Activated naive CD4-positive, alpha-beta T cell treated with Interleukin-2 at 50 U/mL for 16 hours (primary cell): ENCODE measurements at places on chromosomes 2 and 18.

DNA sequence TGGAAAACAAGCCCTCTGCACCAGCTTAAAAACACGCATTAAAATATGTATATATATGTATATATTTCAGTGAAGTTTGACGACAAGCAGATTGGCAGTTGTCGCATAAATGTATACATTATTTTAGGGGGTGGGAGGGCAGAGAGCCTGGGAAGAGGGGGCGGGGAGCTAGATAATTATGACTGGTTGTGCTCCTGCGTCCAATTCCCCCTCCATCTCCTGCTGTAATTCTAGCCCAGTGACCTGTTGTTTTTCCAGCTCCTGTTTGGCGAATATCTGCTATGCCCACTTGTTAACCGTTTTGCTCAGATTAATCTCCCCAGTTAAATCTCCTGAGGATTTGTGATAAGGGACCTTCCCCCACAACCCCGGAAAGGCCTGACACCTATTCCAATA lies 656 bp downstream of the UNC80 start:
- no peak for DNase-seq

DNA sequence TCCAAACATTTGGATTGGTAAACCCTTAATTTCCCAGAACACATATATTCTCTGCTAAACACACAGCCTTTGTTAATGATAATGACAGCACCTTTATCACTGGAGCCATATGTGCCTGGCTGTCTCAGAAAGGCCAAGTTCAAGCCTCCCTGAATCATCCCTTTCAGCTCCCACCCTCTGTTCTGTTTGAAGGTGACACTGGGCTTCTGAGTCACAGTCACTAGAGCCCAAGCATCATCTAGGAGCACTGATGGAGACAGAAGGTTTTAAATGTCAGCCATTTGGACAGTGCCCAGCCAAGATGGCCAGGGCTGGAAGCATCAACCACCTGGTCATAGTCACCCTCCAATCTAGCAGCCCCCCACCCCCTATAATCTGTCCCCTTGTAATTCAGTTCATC lies 80.6 kb downstream of the NRP2 start:
- DNase-seq = no peak

- DNase-seq = no peak
Measured at GRCh38 chr2:236012155-236012554, 156.0 kb downstream of the GBX2 start.

DNA sequence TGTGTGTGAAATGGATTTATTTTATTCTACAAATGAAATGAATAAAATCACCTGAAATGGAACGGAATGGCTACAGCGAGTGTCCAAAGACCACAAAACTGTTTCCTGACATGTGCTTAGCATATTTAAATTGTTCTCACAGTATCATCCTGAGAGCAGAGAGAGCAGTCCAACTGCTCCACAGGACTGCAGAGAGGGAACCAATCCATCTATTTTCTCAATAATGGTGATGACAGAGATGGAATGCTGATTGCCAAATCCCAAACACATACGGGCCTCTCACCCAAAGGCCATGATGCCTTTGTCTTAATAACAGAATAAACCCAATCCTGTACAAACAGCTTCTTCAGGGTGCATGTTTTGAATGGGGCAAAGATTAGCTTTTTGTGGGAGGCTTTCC lies 41.1 kb downstream of the STAT1 start:
- DNase-seq = no peak

- no peak for DNase-seq
Measured at GRCh38 chr2:215218587-215219577, 80.5 kb upstream of the ABCA12 start.

- no peak for DNase-seq
Measured at GRCh38 chr2:168744844-168745243, 57.6 kb upstream of the NOSTRIN start.

DNA sequence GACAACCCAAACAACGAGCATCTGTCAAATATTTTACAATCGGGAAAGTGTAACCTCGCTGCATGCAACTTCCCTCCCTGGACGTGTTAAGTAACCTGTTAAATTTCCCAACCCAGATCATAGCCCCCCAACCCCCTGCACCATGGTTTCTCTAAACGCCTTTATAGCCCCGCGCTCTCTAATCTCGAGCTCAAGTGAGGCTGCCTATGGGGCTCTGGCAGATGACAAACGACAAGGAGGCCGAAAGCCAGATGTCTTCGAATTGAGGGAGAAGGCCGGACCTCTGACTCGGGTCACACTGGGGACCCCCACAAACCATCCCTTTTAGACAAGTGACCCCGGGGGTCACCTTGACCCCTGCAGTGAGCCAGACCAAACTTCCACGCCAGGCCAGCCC lies 526 bp downstream of the COX7A2L start:
- no peak for DNase-seq

- DNase-seq = no peak
Measured at GRCh38 chr2:3125001-3125760, 252.4 kb downstream of the EIPR1 start.

- DNase-seq = no peak
Measured at GRCh38 chr2:27622921-27623384, 5.9 kb downstream of the CCDC121 start.

DNA sequence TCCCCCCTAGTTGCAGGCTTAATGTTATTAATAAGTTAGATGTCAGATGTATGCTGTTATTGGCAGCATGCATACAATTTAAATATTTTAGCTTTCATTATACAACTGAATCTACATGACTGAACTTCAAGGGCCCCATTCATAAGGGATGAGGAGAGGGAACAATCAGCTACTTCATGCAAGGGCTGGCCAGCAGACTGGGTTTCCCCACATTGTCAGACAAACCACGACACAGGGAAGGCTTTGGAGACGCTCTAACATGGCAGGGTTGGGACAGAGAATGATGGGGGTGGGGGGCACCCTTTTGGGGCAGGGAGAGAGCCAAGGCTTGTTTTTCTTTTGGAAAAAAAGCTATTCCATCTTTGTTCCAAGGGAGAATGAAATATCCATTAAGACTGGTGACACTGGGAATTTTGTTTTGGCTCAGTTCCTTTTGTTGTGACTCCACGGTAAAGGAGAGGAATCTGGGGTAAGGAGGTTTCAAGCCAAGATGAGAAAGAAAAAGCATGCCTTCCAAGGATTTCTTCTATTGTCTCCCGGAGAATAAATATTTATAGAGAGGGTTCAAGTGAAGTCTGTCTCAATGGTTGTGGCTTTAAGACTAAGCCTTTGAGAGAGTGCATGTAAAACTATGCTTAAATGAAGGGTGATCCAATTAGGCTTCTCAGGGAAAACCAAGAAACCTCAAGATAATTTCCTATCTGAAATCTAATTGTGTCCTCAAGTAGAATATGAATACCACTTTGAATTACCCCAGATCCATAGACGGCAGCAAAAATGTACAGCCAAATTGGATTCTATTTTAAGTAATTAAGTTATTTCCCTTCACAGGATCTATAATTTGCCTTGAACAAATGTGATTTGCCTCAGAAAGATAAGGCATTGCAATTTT lies 5.4 kb downstream of the CXCR4 start:
- no peak for DNase-seq
